Stimulated activated CD4-positive, alpha-beta T cell treated with anti-CD3 and anti-CD28 coated beads, Interleukin-12 subunit alpha, Interleukin-12 subunit beta, amount 100 ng/mL, for 48 hours (primary cell): ENCODE measurements at places on chromosomes 12 and 14.

- DNase-seq = no peak
Measured at GRCh38 chr12:60235261-60235660, 639.4 kb downstream of the SLC16A7 start.

DNA sequence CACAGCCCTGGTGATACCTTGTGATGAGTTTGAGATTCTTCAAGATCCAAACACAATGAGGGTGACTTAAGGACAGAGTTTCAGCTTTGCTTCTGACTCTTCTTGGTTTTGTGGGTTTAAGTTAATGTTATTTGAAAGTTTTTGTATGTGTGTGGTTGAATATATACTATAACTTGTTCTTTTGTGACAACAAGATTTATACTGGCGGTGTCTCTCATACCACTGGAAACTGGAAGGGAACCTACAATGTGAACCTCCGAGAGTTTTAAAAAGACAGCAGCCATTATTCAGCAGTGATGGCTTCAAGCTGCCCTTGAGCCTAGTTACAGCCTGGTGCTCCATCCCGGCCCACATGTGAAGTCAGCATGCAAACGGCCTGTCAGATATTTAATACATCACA lies 87.9 kb upstream of the IGF1 start:
- DNase-seq = no peak

DNA sequence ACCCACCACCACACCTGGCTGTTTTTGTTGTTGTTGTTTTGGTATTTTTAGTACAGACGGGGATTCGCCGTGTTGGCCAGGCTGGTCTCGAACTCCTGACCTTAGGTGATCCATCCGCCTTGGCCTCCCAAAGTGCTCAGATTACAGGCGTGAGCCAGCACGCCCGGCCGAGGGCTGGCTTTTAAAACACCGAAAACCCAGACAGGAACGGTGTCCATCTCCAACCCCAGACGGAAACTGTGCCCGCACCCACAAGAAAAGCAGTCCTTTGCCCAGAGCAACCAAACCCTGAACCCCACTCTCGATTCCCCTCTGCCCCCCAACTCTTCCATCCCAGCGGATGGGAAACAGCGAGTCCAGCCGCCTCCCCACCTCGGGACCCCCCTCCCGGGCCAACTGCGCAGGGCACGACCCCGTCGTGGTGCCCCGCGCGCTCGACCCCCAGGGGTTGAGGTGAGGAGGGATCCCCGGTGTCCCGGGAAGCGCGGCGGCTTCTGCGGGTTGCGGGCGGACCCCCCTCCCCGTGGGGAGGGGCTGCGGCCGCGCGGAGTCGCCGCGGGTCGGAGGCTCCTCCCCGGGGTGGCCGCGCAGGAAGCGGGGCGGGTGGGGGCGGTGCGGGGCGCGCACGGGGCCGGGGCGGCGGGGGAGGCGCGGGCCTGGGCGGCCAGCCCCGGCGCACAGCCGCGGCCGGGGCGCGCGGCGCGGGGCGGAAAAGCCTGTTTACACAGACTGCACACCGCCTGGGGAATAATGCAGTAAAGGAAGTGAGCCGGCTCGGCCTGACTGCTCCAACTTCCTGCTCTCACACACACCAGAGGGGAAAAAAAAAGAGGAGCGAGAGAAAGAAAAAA lies at the start of gene ELK3:
ELK3 (plus strand) TSS at position 651 of the 851 bp plus-strand sequence.
- DNase-seq = peak; percentile 47

- no peak for DNase-seq
Measured at GRCh38 chr12:57723630-57723962, 14.9 kb downstream of the AGAP2 start.

GRCh38 chr12:131164096-131164872 lies 210.6 kb downstream of the ADGRD1 start:
- DNase-seq = no peak

- DNase-seq = no peak
Measured at GRCh38 chr14:49951691-49952345, 58.9 kb downstream of the ARF6 start.

DNA sequence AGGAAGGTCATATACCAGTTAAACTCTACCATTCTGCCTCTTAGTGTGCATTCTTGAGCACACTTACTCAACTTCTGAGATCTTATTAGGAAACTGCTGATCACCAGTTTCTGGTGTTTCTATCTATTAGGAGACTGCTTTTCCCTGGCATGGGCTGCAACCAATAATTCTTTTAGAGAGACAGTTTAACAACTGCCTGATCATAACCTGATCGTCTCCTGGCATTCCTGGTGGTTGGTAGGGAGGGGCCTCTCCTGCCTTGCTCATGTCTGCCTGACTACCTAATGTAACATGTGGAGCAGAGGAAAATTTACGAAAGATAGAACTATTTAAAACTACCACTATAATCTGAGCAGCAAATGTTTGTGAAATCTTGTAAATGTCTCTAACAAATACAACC lies 75.3 kb upstream of the MGAT4C start:
- no peak for DNase-seq

GRCh38 chr12:116133636-116134214 lies 143.8 kb downstream of the MED13L start:
- DNase-seq = no peak

GRCh38 chr14:105537580-105538474 lies 11.4 kb downstream of the TMEM121 start:
- peak; percentile 74 for DNase-seq

GRCh38 chr14:70416338-70416724 lies 559 bp downstream of the SYNJ2BP start:
- DNase-seq = no peak

- DNase-seq = no peak
Measured at GRCh38 chr12:29783773-29784666, at the start of gene TMTC1. Gene TMTC1, minus strand, starts transcription at chr12:29783942. Its CDS starts 191 bp downstream, at chr12:29783751.
